Esophagus mucosa (tissue), 1 donor: ENCODE measurements at places on chromosomes 11 and 22. TPM values are rescaled to one million over a fixed set of nuclear protein-coding genes. Genes with fewer than 3 reads are reported as not detected.

GRM5 gene
- not detected for total RNA-seq

SCGB1D2 gene
- total RNA-seq, result 0.56 TPM

NCAM1 gene
- 0.60 TPM for total RNA-seq

B4GALNT4 gene
- 0.32 TPM for total RNA-seq

ABTB2 gene
- total RNA-seq, result 3.4 TPM

NLRP14 gene
- not detected for total RNA-seq

DKK3 gene
- 21.2 TPM for total RNA-seq
